ENCODE measurements at places on chromosomes 13 and 19.

DNA sequence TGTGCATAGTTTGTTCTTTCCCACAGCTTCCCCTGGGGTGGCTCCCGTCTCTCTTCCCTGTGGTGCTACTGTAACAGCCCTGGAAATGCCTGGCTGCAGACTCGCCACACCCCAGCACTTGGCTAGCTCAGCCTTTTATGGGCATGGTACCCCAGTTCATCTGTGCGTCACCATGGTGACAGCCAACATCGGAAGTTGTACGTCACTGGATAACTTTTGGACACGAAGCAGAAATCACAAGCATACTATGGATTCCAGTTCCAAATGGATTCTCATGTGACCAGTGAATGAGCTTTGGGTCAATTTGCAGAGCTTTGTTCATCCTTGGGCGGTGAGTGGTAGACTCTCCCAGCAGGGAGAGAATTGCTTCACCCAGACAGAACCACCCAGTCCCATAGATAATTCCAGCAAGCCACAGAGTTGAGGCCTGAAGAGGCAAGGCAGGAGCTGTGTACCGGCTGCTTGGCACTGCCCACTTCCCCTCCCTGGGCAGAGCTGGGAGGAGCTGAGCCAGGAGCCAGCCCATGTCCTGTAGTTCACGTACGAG lies 54.4 kb downstream of the COL4A2 start:
- peak; percentile 37 for DNase-seq

- DNase-seq: peak; percentile 61
These were observed 928 bp upstream of the PNPLA6 start for GRCh38 chr19:7534531-7535046.

DNA sequence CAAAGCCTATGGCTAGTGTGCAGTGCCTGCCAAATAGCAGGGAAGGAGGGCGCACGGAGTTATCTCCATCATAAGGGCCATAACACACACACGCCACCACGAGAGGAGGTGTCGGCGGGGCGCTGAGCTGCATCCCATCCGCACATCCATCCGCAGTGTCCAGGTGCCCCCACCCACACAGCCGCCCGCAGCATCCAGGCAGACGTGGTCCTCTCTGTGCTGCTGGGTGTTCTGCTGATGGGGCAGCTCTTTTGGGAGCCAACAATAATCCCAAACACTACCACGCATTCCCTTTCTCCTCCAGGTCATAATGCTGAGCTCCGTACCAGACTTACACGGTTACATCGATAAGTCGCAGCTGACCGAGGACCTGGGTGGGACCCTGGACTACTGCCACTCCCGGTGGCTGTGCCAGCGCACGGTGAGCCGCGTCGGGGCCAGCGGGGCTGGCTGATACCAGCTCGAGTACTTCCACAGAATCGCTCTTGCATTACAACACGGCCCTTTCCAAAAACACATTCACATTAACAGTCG lies 41.5 kb upstream of the F7 start:
- DNase-seq: no peak

DNA sequence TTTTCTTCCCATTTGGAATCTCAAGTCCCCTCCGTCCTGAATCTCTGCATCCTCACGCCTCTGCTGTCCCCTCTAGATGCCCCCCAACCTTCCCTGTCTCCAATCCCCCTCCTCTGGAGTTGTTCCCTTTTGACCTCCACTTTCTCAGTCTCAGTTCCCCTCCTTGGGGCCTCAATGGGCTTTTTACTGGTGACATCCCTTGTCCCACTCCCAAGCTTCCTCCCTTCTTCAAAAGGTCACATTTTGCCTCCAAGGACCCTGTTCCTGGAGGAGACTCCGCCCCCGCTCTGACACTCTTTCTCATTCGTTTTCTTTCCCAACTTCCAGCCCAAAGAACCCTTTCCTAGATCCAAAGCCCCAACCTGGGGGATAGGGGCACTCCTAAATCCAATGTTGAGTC lies 1.0 kb downstream of the AP2S1 start:
- DNase-seq: no peak

DNA sequence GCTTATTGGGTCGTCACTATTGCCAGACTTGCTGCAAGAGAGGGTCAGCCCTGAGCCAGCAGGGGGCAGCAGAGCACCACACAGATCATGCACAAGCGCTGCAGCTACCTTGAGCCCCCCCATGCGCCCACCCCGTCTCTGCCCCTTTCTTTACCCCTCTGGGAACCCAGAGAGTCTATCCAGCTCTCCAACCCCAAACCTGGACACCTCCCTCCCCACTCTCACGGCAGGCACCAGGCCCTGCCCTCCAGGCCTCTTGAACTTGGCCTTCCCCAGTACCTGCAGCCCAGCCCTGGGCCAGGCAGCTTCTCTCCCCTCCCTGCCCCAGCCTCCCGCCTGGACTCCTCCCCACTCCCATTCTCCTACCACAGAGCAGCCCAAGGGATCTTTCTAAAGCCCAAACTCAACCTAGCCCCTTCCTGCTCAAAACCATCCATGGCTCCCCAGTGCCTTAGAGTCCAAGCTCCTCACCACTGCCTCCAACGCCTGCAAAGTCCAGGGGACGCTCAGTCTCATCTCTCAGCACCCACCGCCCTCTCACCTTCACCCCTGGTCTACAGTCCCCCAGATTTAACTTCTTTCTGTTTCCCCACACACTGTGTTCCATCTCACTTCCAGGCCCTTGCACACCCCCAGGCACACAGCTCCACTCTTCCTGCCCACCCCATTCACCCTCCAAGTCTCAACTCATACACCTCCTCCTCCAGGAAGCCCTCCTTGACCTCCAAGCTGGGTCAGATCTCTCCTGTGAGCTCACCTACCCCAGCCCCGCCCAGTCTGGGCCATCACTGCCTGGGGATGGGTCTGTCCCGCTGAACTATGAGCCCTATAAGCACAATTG lies 9.4 kb upstream of the CEACAM16 start:
- DNase-seq: peak; percentile 56
